Hematopoietic multipotent progenitor cell treated with erythropoietin and hydrocortisone succinate and interleukin-3 and kit ligand, for 15 days (in vitro differentiated cells): ENCODE measurements at places on chromosomes 1 and 21.

- no peak for DNase-seq
Observed at GRCh38 chr1:16420424-16421118, 16.7 kb downstream of the SPATA21 start.

GRCh38 chr1:177385760-177386698 is 215.3 kb downstream of the BRINP2 start:
- DNase-seq = no peak

DNA sequence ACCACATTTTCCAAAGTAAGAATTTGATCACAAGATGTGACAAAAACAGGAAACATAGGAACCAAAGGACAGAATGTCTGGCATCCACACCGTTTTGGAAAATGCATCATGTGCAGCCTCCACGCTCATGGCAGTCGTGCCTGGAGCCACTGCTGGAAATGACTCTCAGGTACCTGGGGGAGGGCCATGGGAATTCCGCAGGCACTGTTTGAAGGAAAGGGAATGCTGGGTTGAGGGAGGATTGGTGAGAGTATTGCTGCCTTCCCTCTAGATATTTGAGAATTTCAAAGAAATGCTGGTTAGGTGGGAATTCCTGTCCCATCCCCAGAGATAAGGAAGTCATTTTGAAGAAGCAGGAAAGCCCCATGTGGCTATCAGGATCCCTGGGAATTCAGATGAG is 10.8 kb downstream of the SLAMF1 start:
- no peak for DNase-seq

- DNase-seq = no peak
Observed at GRCh38 chr1:106173101-106173500, 883.4 kb upstream of the PRMT6 start.

- no peak for DNase-seq
Observed at GRCh38 chr1:221035662-221036153, 156.5 kb downstream of the HLX start.

GRCh38 chr1:178500091-178500770 is 3.5 kb upstream of the CLEC20A start:
- DNase-seq = no peak

DNA sequence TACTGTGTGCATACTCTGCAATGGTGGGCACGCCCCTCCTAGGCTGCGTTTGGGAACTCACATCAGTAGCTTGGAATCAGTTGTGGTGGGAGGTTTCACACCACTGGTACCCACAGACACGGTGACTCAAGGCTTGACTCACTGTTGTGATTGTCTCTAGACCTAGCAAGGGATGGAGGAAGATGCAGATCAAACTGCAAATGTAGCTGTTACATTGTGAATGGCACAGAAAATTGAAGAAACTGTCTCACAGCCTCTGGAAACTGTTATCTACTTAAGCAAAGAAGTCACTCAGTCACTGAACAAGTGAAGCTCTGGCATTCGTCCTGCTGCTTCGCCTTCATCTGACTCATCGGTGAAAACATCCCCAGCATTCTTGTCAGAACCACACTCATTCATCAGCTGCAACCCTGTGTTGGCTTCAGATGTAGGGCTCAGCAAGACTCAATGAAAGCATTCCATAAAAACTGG is 59.5 kb downstream of the POFUT2 start:
- DNase-seq = no peak
